ENCODE measurements at places on chromosomes 5 and 9.

DNA sequence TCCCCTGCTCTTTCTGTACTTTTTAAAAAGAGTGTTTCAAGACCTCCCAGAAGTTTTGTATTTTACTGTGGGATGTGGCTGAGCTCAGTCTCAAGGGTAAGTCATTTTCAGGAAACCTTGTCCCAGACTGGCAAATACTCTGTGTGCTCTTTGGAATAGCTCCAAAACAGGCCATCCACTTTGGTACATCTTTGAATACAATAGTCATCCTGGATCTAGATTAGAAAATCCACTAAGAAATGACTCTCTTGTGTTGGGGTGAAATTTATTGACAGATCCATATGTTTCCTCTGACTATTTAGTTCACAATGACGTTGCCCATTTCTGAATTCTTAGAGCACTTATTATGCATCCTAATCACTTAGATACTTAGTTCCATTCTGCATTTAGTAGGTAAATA lies 95.2 kb downstream of the PLCXD3 start:
- DNase-seq = no peak

DNA sequence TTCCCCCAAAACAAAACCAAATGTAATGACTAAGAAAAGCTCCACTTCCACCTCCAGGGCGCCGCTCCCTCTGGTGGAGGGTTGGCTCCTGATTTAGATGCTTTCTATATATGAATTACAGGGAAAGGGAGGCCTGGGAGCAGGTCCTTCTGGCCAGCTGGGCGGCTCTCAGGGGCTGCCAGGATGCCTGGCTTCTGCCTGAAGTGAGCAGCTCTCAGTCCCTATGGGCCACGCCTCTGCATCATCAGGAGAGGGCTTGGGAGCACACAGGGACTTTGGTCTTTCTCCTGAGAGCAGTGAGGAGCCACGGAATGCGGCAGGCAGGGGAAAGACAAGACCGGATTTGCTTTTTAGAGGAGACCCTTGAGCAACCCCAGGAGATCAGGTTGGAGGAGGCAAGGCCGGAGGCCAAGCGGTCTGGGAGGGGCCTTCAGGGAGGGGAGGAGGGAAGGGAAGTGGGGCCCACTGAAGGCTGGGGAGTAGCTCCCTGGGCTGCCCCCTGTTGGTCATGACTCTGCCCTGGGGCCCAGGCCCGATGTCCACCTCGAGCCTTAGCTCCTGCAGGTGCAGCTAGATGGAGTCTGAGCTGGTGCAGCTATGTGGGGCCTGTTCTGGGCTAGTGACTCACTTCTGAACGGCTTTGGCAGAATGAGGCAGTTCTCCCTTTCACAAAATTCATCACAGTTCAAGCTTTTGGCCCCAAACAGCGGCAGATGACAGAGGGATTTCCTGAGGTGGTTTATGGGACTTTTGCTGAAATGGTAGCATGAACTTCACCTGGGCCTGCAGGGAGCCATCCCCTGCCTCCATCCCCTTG lies 11.3 kb upstream of the GRHPR start:
- DNase-seq = no peak

DNA sequence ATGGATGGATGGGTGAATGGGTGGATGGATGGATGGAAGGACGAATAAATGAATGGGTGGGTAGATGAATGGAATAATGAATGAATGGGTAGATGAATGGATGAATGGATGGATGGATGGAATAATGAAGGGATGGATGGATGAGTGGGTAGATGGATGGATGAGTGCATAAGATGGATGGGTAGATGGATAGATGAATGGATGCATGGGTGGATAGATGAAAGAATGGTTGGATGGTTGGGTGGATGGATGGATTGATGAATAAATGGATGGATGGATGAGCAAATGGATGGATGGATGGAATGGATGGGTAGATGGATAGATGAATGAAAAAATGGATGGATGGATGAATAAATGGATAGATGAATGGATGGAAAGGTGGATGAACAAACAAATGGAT lies 85.2 kb downstream of the PHF2 start:
- DNase-seq = no peak

GRCh38 chr9:19876569-19877316 lies 87.9 kb upstream of the SLC24A2 start:
- no peak for DNase-seq

- no peak for DNase-seq
Measured at GRCh38 chr9:75096796-75097195, 8.5 kb downstream of the OSTF1 start.

DNA sequence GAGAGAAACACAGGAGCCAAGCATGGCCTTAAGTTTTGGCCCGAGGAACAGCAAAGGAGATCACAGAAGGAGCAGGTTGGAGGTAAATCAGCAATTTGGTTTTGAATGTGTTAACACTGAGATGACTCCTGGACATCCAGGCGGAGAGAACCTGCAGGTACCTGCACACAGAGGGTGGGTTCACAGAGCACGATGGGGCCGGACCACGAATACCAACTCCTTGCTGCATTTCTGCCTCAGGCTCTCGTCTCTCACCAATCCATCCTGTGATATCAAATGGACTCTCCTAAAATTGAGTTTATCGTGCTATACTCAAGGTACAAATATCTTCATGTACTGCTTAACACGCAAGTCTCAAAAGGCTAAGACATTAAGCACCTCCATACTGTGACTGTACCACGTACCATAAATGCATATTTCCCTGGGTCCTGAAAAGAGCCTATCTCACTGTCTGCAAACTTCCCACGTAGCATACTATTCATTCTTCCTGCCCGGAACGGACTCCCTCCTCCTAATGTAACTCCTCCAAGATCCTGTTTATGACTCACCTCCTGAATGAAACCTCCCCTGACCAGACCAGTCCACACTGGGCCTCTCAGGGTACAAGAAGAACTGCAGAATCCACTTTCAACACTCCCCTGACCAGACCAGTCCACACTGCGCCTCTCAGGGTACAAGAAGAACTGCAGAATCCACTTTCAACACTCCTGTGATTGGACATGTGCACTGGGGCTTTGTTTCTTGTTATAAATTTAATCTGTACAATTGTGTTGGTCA lies 380.8 kb upstream of the RFX3 start:
- DNase-seq = no peak

- no peak for DNase-seq
Measured at GRCh38 chr5:73149540-73149939, 23.5 kb upstream of the TMEM174 start.

- DNase-seq = no peak
Measured at GRCh38 chr5:94976853-94977252, 308.0 kb downstream of the MCTP1 start.

DNA sequence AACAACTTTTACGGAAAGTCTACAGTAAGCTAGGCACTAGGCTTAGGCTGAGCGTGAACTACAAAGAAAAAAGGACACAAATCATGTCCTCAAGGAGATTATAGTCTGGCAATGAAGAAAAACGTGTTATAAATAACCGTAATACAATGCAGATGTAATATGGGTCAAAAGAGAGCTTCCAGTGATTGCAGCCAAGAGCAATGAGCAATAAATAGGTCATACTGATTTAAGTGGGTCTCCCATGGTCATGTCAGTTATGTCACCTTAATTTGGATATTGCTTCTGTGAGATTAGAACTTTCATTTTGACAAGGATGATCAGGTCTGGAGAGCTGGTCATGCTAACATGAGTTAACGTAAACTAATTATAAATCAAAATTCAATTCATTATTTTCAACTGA lies 158.6 kb upstream of the GNA14 start:
- no peak for DNase-seq
